ENCODE measurements at places on chromosomes 12 and 14. TPM values are rescaled to one million over a fixed set of nuclear protein-coding genes. Genes with fewer than 3 reads are reported as not detected.

Gene TOGARAM1
- total RNA-seq = 21.6 TPM

Gene SMCO3
- 0.14 TPM for total RNA-seq

Gene CDKL1
- 1.3 TPM for total RNA-seq

Gene SERPINA12
- total RNA-seq = not detected

DNA sequence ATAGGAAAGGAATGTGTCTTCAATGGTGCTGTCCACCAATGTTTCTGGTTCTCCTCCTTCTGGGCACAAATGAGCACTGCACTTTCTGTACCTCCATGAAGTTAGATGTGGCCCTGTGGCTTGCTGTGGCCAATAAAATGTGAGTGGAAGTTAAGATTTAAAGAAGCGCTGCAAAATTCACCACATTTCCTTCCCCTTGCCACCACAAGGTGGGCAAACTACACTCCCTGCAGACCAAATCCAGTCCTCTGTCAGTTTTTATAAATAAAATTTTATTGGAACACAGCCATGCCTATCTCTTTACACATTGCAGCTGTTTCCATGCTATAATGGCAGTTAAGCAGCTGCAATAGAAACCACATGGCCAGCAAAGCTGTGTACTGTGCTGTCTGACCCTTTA is 141.4 kb upstream of the TMPO start:
- peaks cover 23% of the 10 kb centered on the region for H3K27me3 ChIP-seq
- H3K27ac ChIP-seq = no peak overlapping the region
- H3K4me3 ChIP-seq = no peak overlapping the region
- no peaks in the 10 kb centered on the region for H3K36me3 ChIP-seq

- H3K4me3 ChIP-seq = peak overlapping the region; percentile 1
- H3K4me1 ChIP-seq = no peaks in the 10 kb centered on the region
- H3K27me3 ChIP-seq = no peaks in the 10 kb centered on the region
- no peak overlapping the region for H3K27ac ChIP-seq
- DNase-seq = no peak
These were observed 343.9 kb downstream of the NPAS3 start for GRCh38 chr14:33282331-33283230.

Data from left ventricle myocardium inferior (tissue), 1 donor.